ENCODE measurements at places on chromosomes 1 and 21. TPM values are rescaled to one million over a fixed set of nuclear protein-coding genes. Genes with fewer than 3 reads are reported as not detected.

DNA sequence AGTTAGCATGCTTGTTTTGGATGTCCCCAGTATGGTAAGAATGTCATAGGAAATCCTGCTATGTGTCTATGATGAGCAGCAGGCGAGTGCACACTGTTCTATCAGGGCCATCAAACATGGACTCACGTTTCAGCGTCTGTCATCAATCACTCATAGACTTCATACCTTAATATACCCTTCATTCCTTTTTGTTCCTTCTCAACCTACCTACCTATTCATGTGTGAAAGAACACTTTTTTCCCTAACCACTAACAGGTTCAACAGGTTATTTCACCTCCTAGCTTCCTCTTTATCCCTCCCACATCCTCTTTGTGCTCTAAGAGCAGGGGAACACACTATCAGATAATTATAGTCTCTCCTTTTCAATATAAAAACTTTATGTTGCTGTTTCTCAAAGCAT, 300.6 kb downstream of the TM2D1 start:
- no peak for DNase-seq

The PFKFB2 gene
- total RNA-seq = 7.7 TPM

DNA sequence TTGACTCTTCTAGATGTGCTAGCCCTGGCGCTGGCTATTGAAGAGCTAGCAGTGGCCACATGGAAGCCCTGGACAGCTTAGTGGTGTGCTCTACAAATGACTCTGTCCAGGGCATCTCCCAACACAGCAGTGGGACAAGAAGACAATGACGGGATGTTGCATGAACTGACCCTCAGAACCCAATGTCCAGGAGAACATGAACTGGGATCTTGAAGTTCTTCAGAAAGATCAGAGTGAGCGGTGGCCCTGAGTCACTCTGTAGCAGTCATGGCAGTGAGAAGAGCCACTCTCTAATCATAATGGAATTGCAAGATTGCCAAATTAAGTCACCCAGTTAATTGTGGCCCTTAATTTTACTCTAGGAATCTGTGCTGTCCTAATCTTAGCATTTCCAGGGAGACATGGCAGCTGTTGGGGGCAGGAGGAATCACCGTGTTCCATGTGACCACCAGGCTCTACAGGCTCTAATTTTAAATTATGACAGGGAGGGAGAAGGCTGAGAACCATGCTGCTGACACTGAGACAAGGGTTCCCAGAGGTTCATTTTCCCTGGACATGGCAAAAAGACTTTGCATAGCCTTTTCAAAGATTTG, 10.2 kb upstream of the OBSCN start:
- DNase-seq = no peak

DNA sequence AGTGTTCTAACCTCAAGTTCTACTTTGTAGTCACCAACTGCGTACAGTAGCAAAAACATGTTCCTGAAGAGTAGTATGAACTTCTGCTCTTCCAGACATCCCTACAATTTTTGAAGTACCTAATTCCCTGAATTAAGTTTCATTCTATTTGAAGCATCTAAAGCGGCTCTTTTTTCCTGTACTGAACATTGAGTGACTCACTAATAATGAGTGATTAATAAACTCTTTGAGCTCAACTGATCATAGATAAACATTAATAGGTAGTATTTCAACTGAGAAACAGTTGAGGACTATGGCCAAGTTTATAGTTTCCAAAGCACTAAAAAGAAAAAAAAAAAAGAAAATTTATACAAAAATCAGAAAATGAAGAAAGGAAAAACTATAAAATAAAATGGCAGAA, 683.1 kb downstream of the LTN1 start:
- DNase-seq = no peak

The ATPAF1 gene
- total RNA-seq = 42.7 TPM

The PDE4B gene
- total RNA-seq = 56.1 TPM

- DNase-seq = no peak
Measured at GRCh38 chr1:97508653-97509218, 412.1 kb downstream of the DPYD start.

The CD48 gene
- not detected for total RNA-seq

The MACO1 gene
- total RNA-seq = 15.3 TPM

The TFF3 gene
- not detected for total RNA-seq

The FABP3 gene
- 2.6 TPM for total RNA-seq

The DLGAP3 gene
- not detected for total RNA-seq

- DNase-seq = no peak
Measured at GRCh38 chr21:33116676-33117075, 46.7 kb downstream of the OLIG1 start.

GRCh38 chr1:206907304-206907991, 10.2 kb downstream of the IL24 start:
- no peak for DNase-seq

- no peak for DNase-seq
Measured at GRCh38 chr21:37615962-37616361, 249.4 kb downstream of the DYRK1A start.

DNA sequence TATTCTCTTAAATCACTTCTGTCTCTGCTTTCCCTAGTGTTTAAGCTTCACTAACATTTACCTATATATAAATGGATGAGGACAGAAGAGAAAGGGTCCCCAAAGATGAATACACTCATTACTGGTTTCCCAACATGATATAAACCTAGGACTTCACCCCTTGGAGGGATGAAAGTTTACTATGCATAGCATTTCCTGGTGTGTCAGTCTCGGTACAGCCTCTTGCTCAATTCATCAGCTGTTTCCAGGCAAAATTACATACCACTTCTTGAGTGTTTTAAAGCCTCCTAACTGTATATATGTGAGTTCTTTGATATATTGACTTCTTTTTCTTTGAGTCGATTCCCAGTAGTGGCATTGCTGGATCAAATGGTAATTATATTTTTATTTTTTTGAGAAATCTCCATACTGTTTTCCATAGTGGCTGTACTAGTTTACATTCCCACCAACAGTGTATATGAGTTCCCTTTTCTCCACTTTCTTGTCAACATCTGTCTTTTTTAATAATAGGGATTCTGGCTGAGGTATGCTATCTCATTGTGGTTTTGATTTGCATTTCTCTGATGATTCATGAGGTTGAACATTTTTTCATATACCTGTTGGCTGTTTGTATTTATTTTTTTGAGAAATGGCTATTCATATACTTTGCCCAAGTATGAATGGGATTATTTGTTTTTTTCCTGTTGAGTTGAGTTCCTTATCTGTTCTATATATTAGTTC, 259.3 kb upstream of the CACYBP start:
- peak; percentile 7 for DNase-seq

DNA sequence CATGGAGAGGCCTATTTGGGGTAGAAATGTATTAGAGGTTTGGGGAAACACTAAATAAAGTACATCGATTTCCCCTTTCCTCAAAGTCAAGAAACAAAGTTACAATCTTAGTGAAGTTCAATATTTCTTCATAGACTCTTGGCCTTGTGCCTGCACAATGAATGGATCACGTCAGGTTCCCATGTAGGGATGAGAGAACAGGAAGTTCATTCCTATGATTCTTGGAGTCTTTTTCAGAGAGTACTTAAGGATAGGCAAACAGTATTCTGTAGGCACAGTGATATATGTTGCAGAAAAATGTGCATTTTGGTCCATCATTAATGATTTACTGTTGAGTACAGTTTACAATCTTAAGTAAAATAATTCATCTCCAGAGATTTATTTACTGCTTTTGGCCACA, 275.5 kb downstream of the RGS7 start:
- peak; percentile 1 for DNase-seq

The ALX3 gene
- 8.6 TPM for total RNA-seq

DNA sequence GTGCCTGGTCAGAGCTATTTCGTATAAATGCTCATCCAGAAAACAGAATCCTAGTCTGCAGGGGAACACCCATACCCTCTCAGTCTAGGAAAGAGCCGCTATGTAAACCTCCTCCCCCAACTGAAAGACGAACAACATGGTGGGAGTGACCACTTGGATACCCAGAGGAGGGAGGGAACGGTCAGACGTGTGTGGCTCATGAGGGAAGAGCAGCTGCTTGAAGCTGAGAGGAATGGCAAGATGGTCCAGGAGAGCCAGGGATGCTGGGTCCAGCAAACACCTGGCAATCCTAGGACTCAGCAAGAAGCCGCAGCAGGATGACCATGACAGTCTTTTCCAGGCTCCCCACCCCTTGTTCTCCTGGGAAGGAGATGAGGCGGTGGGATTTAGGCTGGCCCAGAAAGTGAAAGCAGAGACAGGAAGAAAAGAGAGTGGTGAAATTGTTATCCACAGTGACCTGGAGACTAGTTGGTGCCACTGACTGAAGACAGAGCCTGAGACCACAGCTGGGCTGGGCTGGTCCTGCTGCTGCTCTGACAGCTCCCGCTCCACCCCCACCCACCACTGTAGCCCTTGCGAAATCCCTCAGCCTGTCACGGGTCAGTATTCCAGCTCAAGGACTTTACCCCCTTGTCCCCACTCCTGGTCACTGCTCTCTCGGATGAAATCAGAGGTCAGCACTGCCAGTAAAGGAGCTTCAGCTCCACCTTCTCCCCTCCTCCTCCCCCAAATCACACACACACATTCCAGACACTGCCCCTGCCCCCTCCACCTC, 3.6 kb downstream of the CERS2 start:
- no peak for DNase-seq

DNA sequence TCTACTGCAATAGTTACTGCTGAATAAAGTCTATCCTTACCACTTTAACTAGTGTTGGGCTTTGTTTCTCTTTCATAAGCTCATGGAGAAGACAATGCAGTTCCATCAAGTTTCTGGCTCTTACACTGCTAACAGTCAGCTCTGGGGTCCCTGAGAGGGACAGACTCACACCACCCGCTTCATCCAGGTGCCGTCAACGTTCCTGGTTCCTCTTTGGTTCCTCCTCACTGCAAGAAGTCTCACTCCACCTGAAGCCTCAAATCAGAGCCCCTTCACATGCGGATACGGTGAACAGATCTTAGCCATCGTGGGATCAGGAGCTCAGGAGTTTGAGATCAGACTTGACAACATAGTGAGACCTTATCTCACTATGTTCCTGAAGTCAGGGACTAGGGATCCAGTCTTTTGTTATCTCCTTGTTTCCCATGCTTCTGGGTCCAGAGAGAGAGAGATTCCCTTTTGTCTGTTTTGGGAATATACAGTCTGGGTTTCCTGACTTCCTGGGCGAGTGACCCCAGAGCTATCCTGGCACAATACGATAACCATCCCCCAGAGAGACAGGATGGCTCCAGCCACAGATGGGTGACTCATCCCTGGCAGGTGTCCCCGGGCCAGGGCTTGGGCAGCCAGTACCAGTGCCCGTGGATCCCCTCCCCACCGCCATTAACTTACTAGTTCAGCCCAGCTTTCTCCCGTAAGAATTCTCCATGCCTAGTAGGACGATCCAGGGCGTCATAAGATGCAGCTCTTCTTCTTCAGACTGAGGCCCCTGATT, 14.3 kb upstream of the PCP4 start:
- DNase-seq = no peak

- DNase-seq = no peak
Measured at GRCh38 chr1:238101923-238102322, 211.2 kb upstream of the ZP4 start.

DNA sequence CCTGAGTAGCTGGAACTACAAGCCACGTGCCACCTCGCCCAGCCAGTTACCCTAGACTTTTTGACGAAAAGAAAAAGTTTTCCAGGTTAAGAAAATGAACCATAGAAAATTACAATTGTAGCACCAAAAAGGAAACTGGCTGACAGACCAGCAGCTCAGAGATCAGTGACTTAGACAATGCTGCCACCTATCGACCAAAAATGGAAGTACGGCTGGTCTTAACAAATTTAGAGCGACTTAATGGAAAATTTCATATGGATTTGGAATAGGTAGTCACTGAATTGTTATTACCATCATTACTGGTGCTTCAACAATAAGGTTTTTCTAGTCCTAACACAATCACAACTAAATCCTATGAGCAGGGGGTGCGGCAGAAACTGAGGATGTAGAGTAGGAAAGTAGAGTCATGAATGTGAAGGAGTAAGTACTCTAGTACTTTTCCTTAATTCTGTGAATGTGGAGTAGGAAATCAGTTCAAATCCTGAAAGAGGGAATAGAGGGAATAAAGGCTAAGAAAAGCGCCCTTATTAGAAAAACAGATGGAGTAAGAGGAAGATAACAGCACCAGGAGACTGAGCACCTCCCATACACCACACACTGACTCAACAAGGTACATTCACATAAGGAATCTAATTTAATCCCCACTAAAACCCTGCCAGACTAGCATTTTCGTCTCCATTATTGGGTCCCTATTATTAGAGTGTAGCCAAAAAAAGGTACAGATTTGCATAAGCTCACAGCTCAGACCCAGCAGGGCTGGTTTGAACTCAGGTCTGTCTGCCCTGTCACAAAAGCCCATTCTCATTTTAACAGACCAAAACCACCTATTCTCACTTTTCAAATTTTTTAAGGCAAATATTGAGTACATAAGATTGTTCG, 37.9 kb upstream of the MGST3 start:
- DNase-seq = peak; percentile 68

DNA sequence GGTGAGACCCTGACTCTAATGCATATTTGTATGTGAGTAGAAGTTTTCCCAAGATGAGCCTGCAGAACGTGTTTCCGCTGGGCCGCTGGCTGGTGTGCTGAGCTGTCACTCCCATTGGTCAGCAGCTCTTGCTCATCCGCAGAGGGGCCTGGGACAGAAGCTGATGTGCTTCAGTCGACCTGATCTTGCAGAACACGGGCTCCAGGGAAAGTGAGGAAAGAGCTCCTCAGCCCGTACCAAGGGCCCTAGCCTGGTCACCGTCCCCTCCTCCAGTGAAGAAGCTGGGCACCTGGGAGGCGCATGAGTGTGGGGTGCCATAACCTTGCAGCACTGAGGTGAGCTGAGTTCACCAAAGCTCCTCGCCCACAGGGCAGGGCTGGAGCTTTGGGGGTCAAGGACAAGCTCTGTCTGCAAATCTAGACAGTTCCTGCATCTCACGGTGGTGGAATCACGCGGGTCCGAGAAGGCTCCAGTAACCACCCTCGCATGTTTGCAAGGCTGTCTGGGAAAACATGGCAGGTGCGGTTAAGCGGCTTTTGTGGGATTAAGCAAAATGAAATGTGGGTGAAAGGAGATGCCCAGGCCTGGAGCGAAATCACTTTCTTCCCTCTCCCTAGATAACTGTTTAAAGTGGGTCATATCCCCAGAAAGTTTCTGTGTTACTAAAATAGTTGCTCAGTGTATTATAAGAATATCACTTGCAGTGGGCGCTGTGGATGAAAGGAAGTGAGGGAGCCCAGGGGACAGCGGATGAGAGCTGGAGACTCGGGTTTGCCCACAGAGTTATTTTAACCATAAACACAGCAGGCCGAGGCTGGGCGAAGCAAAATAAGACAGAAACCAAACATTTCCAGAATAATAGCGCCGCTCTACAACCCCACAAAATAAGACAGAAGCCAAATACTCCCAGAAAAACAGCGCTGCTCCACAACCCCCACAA, 33.1 kb upstream of the LRRC3 start:
- no peak for DNase-seq
